ENCODE measurements at places on chromosomes 16 and 17.

DNA sequence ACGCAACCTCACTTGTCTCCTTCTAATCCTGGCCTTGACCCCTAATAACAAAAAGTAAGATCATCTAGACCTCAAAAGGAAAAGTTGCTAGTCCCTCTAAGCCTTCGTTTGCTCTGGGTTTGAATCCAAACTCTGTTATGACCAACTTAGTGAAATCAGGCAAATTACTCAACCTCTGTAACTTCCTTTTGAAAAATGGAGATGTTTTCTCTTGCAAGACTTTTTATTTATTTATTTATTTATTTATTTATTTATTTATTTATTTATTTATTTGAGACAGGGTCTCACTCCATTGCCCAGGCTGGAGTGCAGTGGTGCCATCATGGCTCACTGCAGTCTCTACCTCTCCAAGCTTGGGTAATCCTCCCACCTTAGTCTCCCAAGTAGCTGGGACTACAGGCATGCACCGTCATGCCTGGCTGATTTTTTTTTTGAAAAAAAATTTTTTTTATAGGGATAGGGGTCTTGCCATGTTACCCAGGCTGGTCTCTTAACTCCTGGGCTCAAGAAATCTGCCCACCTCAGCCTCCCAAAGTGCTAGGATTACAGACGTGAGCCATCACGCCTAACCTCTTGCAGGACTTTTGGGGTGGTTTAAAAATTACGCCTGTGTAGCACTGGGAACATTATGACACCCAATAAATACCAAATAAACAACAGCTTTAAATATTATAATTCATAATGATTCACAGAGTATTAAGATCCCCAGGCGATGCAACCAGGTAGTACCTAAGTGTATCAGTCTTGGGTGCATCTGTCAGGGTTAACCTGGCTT lies 63.4 kb downstream of the PITPNC1 start:
- DNase-seq: no peak

- DNase-seq: no peak
Observed at GRCh38 chr16:83227336-83227735, 580.4 kb upstream of the HSBP1 start.

DNA sequence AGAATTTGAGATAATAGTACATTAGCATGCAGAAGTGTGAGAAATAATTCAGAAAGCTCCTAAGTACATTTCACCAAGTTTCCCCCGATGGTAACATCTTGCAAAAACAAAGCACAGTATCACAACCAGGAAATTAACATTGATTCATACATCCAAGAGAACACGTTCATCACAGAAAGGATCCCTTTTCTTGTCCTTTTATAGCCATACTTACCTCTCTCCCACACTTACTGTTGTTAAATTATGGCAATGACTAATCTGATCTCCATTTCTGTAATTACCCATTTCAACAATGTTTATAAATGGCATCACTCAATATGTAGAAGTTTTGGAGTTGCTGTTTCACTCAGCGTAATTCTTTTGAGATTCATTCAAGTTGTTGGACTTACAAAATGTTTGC lies 1260.0 kb downstream of the CDH8 start:
- no peak for DNase-seq

DNA sequence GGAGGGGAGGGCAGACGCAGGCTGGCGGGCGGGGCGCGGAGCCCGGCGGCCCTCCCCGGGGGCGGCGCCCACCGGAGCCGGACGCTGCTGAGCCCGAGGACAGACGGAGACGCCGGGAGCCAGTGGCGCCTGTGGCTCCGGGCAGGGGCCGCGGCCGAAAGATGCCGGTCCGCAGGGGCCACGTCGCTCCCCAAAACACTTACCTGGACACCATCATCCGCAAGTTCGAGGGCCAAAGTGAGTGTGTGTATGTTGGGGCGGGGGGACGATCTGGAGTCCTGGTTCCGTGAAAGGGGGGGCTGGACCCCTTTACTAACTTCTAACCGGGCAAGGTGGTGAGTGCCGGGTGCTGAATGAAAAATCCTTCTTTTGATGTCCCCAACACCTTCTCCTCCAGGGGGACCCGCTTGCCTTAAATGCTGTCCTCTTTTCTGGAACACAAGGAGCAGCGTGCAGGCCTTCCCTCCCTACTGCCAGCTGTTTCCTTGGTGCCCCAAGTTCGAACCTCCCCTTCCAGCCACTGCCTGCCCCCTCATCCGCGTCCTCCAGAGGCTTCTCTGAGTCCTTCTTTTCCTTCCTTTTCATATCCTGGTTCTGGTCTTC lies at the start of gene KCNH6:
Gene KCNH6, plus strand, starts transcription at position 106 of the 603 bp plus-strand sequence. Its CDS starts 56 bp downstream, at position 162.
- no peak for DNase-seq

DNA sequence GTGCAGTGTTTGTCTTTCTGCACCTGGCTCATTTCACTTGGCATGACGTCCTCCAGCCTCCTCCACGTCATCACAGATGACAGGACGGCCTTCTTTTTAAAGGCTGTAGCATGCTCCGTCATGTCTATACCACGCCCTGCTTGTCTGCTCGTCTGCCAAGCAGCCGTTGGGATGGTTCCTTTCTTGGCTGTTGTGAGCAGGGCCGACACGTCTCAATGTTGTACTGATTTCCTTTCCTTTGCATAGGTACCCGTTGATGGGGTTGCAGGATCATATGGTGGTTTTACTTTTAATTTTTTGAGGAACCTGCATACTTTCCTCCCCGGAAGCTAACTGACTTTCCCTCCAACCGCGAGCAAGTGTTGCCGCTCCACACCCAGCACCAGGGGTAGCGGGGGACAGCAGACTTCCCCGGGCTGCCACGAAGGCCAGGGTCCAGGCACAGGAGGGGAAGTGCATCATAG lies 212.2 kb upstream of the ZNF469 start:
- DNase-seq: no peak
